ENCODE measurements at places on chromosomes 6 and 20.

GRCh38 chr20:61346996-61347395 lies 94.9 kb downstream of the CDH4 start:
- no peak for DNase-seq

GRCh38 chr6:145263778-145264211 lies 471.5 kb downstream of the EPM2A start:
- DNase-seq = no peak

GRCh38 chr6:41579088-41579610 lies 33.0 kb downstream of the FOXP4 start:
- no peak for DNase-seq

GRCh38 chr6:136411453-136412354 lies 122.1 kb upstream of the BCLAF1 start:
- no peak for DNase-seq

DNA sequence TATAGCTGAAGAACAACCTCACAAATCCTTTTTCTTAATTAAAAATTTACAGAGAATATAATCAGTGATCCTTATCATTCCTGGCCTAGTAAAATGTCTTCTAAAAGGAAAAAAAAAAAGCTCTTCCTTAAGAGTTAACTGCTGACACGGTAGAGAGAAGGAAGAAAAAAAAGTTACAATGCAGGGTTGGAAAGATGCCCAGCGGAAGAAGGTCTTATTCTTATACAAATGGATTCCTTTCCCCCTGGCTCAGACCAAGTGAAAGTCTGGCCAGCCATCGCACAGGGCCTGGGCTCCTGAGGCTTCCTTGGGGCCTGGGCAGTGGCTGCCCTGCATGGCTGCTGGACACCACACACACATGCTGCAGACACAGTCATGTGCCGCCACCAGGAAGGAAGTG lies 688.6 kb downstream of the TENT5A start:
- no peak for DNase-seq

DNA sequence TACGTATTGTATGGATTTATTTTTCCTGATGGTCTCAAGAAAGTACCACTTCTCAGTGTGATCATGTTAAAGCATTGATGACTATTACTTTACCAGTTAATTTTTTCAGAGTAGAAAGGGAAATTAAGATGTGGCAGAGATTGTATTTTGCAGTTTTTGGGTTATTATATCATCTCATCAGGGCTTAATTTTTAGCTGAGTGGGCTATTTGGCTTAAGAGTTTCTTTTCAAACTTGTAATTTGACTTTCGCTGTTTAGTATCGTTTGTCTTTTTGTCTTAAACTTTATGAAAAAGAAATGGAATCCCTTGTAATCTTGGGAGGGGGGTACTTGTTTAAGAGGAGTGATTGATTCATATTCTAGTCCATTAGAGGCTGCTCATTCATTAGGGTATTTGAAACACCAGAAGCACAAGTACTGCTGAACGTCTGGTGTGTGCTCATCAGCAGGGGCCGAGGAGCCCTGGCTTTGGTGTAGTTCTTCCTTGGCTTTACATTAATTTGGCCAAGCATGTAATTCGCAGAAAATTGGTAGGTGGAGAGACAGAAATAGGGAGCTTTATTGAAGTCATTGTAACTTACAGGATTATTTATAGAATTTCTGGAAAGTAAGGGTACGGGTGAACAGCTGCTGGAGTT lies 112.4 kb downstream of the TIAM2 start:
- no peak for DNase-seq

- no peak for DNase-seq
Measured at GRCh38 chr20:44491635-44492395, 16.1 kb downstream of the TTPAL start.

- DNase-seq = no peak
Measured at GRCh38 chr6:15864708-15865062, 201.9 kb upstream of the DTNBP1 start.

- DNase-seq = no peak
Measured at GRCh38 chr6:47897247-47897646, 115.4 kb downstream of the OPN5 start.

- no peak for DNase-seq
Measured at GRCh38 chr20:45998337-45998736, 10.4 kb upstream of the MMP9 start.

GRCh38 chr6:161882196-161882765 lies 608.4 kb upstream of the AGPAT4 start:
- no peak for DNase-seq

GRCh38 chr6:38375341-38375740 lies 264.4 kb downstream of the BTBD9 start:
- DNase-seq = no peak

- no peak for DNase-seq
Measured at GRCh38 chr20:51456511-51457509, 85.7 kb downstream of the NFATC2 start.

- no peak for DNase-seq
Measured at GRCh38 chr6:49342410-49342809, 120.6 kb downstream of the MMUT start.

DNA sequence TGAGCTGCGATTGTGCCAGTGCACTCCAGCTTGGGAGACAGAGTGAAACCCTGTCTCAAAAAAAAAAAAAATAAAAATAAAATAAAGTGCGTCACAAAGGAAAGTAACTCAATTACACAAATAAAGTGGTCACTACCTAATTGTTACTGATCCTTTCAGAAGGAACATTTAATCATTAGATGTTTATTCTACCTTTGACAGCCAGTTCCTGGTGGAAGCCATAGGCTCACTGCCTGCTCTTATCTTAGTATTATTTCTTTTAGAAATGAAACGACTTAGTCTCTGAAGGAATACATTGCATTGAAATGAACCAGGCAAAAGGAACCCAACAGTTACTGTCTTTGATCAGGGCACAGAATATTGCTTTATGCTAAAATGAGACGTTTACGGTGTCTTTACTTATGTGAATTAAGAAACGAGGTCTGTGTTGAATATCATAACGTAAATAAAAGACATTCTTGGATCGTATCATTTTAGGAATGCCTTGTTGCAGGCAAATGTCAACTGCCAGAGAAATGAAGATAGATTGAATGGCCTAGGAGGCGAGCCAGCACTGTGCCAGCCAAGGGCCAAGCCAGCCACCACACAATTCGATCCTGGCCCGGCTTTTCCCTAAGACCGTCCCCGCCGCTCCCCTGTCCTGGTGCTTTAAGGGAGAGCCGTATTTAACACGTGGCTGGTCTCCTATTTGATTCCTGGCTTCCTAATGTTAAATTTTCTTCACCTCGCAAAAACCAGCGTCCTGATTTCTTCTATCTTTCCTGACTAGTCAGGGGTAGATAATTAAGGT lies 136.7 kb upstream of the GMDS start:
- no peak for DNase-seq

- DNase-seq = no peak
Measured at GRCh38 chr6:136326038-136326553, 36.5 kb upstream of the BCLAF1 start.

DNA sequence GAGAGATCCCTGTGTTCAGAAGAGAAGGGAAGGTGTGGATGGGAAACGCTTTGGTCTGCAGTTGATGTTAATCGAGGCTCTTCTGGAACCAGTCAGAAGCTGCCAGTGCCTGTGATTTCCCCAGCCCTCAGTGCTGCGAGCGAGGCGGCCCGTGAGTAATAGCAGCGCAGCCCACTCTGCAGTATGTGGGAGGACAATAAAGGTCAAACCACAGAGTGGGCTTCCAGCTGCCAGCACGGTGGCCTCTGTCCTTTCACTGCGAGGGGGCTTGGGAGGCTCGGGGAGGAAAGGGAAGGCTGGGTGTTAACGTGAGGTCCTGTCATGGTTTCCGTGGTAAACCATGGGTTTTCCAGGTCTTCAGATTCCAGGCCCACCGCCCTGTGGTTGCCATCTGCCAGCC lies 32.3 kb upstream of the TAGAP start:
- DNase-seq = no peak
